Cardiac fibroblast (primary cell): ENCODE measurements at places on chromosomes 2 and 18.
A peak's percentile ranks its signal among the peaks of the same experiment; 100 is the strongest.

DNA sequence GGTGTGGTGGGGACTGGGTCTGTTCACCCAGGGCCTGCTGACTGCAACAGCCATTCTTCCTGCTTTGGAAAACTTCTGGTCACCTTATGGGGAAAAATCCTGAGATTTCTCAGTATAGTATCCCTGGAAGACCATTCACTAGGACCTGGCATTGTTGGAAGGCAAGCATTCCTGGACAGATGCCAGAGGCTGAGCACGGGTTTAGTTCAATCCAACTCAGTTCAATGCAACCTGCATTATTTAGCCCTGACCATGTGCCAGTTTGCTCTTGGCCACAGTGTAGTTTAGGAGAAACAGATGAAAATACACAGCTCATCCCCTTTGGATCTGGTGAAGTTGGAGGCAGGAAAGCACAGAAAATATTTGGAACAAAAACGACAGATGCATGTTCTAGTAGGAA, 95.9 kb downstream of the LPIN1 start:
- peak; percentile 42 for DNase-seq

DNA sequence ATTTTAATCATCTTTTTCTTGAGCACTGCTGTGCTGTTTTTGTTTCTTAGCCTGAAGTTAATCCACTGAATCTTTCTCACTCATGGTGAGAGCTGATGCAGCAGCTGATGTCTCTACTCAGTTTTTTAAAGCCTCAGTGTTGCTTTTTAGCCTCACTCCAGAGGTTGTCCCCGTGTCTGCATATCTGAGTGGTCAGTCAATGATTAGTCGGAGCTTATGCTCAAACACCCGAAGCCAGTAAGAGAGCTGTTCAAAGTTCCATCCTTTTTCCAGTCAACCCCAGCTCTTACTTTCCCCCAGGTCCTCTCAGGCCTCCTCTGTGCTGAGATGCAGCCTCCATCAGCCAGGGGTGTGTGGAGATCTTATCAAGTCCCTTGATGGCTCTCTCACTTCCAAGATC, 81.1 kb downstream of the MBOAT2 start:
- DNase-seq = no peak

GRCh38 chr2:58903427-58903826, 662.3 kb upstream of the FANCL start:
- no peak for DNase-seq

DNA sequence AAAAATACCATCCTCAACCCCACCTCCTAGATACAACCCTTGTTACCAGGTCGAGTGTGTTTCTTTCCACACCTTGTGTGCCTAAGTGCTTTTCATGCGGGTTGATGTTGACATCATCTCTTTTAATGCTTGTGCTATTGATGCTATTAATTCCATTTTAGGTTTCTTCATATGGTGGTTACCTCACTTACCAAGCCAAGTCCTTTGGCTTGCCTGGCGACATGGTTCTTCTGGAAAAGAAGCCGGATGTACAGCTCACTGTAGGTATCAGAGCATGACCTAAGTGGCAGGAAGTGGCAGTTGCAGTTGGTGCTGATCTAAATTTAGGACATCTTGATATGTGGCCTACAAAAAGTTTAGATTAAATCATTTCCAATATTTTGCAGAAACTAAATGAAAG, 149.9 kb upstream of the TTC39C start:
- DNase-seq = no peak

DNA sequence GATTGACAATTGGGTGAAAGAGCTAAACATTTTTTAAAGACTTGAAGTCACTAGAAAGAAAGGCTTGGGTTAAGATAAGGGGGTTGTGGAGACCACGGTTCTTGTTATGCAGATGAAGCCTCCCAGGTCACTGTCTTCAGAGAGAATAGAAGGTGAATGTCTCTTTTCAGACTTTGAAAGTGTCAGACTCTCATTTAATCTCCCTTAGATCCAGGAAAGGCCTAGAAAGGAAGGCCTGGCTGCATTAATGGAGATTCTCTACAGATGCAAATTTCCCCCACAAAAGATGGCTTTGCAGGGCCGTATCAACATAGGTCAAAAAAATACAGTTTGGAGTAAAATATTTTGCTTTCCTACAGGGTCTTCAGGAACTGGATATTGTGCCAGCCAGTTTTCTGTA, 193.9 kb downstream of the RTP5 start:
- no peak for DNase-seq

DNA sequence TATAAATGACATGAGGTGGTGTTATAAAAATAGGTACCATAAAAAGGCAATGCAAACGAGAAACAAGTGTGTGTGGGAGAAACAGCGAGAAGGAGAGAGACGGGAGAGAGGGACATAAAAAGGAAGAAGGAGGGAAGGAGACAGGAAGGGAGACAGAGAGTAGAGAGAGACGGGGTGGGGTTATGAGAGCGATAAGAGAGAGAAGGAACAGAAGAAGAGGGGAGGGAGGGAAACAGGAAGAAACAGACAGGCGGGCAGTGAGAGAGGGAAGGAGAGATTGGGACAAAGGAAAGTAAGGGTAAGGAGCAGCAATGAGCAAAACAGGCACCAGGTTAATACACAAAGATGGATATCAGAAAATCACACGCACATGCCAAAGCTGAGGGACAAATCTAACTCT, 83.7 kb downstream of the TGFA start:
- DNase-seq = no peak

GRCh38 chr2:98277162-98277859, 68.9 kb upstream of the CNGA3 start:
- DNase-seq = no peak

DNA sequence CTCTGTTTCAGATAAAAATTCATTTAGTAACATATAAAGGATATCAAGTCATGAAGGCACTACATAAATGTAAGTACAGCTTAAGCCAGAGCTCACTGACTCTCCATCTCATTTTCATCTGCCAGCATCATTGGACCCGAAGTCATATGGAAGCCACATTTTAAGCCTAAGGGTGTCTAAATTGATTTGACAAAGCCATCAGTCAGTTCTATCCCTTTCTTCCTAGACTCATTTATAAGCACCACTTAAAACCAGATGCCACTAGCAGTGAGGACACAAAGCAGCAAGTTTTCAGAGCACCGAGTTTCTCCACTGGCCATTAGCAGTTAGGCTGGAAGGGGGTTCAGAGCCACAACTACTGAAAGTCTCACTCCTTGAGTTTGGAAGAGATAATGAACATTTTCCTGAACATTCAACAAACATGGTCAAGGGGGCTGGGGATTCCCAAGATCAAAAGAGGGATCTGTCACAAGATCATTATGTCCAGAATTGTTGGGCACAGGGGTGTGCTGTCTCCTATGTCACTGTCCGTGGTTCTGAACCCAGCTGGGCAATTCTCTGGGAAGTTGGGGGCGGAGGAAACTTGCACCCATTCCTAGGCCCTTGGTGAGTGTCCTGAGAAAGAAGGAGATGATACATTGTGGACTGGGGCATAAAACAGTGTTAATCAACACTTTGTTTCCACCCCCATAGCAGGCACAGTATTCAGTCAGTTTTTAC, 158.5 kb upstream of the LMAN1 start:
- DNase-seq = peak; percentile 30

- DNase-seq = no peak
These were observed 71.4 kb downstream of the OLA1 start for GRCh38 chr2:174176898-174177297.

DNA sequence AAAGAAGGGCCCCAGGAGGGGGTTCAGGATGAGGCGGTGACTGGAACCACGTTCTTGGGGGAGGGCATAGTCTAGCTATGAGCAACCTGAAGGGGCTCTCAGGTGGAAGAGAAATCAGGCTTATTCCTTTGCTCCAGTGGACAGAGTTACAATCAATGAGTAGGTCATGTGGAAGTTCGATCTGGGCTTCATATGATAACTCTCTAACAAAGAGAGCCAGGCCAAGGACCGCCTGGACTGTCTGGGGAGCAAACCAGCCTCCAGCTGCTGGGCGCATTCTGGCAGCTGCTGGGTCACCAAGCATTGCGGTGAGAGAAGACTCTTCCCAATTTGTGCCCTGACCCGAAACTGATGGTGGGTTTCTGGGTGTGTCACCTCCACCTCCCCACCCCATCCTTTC, 180.3 kb upstream of the SMAD2 start:
- DNase-seq = no peak
